Activated CD8-positive, alpha-beta T cell treated with anti-CD3 and anti-CD28 coated beads, Interleukin-2, amount 10 ng/mL, durations not matched to agents 7 days and 5 days (primary cell): ENCODE measurements at places on chromosomes 6 and 20. TPM values are rescaled to one million over a fixed set of nuclear protein-coding genes. Genes with fewer than 3 reads are reported as not detected.

GRCh38 chr6:52820198-52820597 is 16.6 kb upstream of the GSTA1 start:
- DNase-seq, result no peak
- no peaks in the 10 kb centered on the region for H3K36me3 ChIP-seq
- no peaks in the 10 kb centered on the region for H3K4me1 ChIP-seq
- H3K27me3 ChIP-seq, result no peaks in the 10 kb centered on the region

GRCh38 chr20:40489886-40490285 is 199.2 kb downstream of the MAFB start:
- no peaks in the 10 kb centered on the region for H3K4me1 ChIP-seq
- no peak for DNase-seq
- no peak overlapping the region for H3K4me3 ChIP-seq
- H3K36me3 ChIP-seq, result no peaks in the 10 kb centered on the region

DNA sequence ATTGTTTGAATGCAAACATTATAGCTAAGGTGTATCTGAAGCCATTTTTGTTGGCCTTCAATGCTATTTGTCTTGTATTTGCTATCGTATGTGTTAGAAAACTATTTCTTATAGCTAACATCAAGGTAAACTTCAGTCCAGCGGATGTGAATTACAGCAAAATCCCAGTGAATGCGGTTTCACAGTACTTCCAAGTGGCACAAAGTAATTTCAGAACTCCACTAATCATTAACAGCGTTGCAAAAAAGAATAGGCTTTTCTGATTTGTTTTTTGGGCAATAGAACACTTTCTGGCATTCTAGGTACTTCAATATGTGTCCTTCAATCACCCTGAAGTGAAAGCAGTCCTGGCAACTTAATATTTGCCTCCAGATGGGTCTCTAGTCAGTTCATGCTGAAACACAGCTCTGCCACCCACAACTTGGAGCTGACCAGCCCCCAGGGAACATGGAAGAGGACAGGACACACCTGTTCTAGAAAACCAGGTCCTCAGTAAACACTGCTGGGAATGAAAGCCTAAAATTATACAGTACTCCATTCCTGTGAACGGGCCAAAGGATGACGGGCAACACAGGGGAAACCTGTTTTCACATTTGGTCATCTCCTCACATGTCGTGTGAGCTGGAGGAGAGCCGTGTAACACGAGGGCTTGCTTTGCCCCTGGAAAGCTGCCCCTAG is 9.7 kb upstream of the MRPS10 start:
- H3K4me1 ChIP-seq, result peaks cover 6% of the 10 kb centered on the region
- peaks cover 7% of the 10 kb centered on the region for H3K36me3 ChIP-seq
- H3K27me3 ChIP-seq, result no peaks in the 10 kb centered on the region
- H3K4me3 ChIP-seq, result no peak overlapping the region
- DNase-seq, result no peak
- H3K27ac ChIP-seq, result no peak overlapping the region

GRCh38 chr6:151627689-151628444 is 134.1 kb downstream of the CCDC170 start:
- H3K4me3 ChIP-seq, result no peak overlapping the region
- H3K27ac ChIP-seq, result no peak overlapping the region
- H3K36me3 ChIP-seq, result no peaks in the 10 kb centered on the region
- H3K27me3 ChIP-seq, result no peaks in the 10 kb centered on the region

DNA sequence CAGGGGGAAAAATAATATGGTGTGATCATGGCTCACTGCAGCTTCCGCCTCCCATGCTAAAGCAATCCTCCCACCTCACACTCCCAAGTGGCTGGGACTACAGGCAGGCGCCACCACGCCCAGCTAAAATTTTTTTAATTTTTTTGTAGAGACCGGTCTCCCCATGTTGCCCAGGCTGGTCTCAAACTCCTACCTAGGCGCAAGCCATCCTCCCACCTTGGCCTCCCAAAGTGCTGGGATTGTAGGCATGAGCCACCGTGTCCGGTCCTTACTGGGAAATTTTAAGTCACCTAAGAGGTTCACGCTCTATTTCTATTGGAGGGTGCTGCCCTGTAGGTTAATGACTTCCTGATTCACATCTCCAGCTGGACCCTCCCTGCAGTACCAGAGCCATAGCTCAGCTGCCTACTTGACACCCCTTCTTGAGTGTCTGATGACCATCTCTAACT is 626 bp upstream of the CDK5RAP1 start:
- peak overlapping the region; percentile 91 for H3K4me3 ChIP-seq
- H3K4me1 ChIP-seq, result peaks cover 31% of the 10 kb centered on the region
- no peak for DNase-seq
- peaks cover 4% of the 10 kb centered on the region for H3K36me3 ChIP-seq
- peak overlapping the region; percentile 92 for H3K27ac ChIP-seq

DNA sequence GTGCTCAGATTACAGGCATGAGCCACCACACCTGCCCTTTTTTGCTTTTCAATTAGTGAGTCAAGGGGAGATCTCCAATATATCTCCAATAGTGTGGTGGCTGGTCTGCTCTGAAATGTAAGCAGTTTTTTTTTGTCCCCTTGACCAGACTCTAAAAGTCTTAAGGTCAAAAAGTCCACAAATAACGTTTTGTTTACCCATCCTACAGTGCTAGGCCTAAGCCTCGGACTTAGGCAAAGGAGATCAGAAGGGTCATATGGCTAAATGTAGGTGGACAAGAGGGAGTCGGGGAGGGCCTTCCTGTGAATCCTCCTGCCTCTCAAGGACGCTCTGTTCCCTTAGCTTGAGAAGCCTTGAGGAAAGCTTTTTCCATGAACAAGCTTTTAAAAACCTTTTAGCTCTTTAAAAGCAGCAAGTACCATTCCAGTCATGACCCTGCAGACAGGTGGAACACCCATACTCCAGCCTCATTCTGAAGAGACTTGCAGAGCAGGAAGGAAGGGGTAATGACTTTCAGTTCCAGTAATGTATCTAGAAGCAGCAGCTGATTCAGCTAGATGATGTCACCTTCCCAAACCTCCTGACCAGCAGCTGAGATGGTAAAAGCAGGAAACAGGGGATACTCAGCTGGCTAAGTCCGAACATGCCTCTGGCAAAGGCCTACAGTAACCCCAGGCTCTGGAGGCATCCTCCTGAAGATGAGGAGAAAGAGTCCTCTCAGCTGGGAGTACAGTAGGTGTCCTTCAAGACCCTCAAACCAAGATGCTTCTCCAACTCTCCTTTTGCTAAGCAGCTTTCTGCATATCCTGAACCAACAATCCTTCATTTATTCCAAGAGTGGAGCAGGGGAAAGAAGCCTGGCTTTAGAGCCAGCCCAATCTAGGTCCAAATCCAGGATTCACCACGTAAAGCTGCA is 23.6 kb downstream of the BCL2L1 start:
- H3K4me3 ChIP-seq, result peak overlapping the region; percentile 27
- no peaks in the 10 kb centered on the region for H3K27me3 ChIP-seq
- H3K36me3 ChIP-seq, result peaks cover 57% of the 10 kb centered on the region
- H3K27ac ChIP-seq, result peak overlapping the region; percentile 84

GRCh38 chr20:25481235-25481917 is 73.9 kb downstream of the GINS1 start:
- H3K4me3 ChIP-seq, result no peak overlapping the region
- peaks cover 16% of the 10 kb centered on the region for H3K4me1 ChIP-seq
- no peak overlapping the region for H3K27ac ChIP-seq
- no peaks in the 10 kb centered on the region for H3K27me3 ChIP-seq
- H3K36me3 ChIP-seq, result no peaks in the 10 kb centered on the region
- no peak for DNase-seq

DNA sequence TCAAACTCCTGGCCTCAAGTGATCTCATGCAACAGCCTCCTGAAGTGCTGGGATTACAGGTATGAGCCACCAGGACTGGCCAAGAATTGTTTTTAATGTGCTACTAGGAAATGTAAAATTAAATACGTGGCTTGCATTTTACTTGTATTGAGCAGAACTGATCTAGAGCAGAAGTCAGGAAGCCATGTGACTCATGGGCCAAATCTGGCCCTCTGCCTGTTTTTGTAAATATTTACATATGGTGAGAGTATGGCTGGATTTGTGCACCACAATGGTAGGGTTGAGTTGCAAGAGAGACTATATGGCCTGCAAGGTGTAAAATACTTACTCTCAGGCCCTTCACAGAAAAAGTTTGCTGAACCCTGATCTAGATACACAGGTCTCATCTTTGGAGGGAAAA is 75.8 kb downstream of the LAMP5 start:
- H3K36me3 ChIP-seq, result no peaks in the 10 kb centered on the region
- H3K27ac ChIP-seq, result no peak overlapping the region
- H3K4me1 ChIP-seq, result no peaks in the 10 kb centered on the region
- no peak for DNase-seq
- no peak overlapping the region for H3K4me3 ChIP-seq

DNA sequence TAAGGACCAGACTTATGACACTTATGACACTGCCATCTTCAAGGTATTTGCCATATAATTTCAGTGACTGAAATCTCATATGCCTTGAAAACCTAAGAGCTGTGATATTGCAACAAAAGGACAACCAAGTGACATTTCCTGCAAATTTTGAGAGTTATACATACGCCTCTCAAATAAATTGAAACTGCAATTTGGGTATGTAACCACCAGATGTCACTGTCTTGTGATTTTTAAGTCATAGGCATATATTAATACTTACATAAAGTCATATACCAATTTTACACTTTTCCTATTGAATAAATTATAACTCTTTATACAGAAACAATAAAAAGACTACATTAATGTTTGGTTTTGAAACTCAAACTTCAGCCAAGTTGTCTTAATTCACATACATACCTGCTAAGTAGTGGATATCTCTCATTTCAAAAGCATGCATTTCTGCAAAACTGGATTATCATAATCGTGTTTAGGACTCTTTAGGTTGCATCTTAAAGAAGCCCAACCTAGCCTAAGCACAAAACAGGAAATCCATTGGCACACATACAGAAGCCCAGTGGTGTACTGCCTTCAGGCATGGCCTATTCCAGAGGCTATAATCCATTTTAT is 180.2 kb downstream of the PACRG start:
- no peaks in the 10 kb centered on the region for H3K4me1 ChIP-seq
- H3K4me3 ChIP-seq, result no peak overlapping the region
- no peaks in the 10 kb centered on the region for H3K27me3 ChIP-seq

Gene SAPCD1
- total RNA-seq, result 15.4 TPM

Gene PLAGL1
- 7.7 TPM for total RNA-seq

Gene LY86
- 1.9 TPM for total RNA-seq

Gene GPLD1
- 0.45 TPM for total RNA-seq

Gene MAN1A1
- 13.7 TPM for total RNA-seq

Gene OPN5
- not detected for total RNA-seq

Gene BEND6
- not detected for total RNA-seq

Gene FNDC11
- total RNA-seq, result 0.29 TPM

Gene CFAP206
- not detected for total RNA-seq

Gene PHACTR3
- not detected for total RNA-seq

Gene NFATC2
- total RNA-seq, result 55.8 TPM

Gene SIRPD
- 0.23 TPM for total RNA-seq
